ENCODE measurements at places on chromosomes 5 and 9.

GRCh38 chr5:54616031-54616430 lies 98.5 kb downstream of the SNX18 start:
- no peak for DNase-seq

DNA sequence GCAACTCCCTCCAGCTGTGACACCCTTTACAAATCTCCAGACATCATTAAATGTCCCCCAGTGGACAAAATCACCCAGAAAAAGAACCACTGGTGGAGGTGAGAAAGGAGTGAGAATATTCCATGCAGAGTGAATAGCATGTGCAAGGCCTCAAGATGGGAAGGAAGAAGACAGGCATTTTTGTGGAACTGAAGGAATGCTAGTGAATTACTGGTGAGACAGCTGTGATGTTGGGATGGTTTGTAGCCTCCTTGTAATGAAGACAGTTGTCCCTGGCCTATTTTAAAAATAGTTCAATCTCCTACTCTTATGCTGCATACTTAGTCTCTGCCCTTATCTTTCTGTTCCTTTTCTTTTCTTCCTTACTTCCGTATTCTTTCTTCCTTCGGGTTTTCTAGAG lies 124.9 kb upstream of the RPS23 start:
- no peak for DNase-seq

DNA sequence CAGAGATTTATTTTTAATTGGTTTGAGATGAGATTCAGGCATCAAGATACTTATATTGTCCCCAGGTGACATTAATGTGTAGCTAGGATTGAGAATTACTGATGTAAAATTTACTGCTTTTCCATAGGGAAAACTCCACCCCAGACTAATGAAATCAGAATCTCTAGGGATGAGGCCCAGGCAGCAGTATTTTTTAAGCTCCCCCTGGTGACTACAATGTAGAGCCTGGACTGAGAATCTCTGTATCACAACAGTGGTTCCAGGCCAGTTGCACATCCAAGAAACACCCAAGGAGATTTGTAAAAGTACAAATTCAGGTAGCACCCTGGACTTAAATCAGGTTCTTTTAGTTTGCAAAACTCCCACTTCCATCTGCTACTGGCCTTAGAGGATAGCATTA lies 185.7 kb downstream of the MARCHF11 start:
- no peak for DNase-seq

DNA sequence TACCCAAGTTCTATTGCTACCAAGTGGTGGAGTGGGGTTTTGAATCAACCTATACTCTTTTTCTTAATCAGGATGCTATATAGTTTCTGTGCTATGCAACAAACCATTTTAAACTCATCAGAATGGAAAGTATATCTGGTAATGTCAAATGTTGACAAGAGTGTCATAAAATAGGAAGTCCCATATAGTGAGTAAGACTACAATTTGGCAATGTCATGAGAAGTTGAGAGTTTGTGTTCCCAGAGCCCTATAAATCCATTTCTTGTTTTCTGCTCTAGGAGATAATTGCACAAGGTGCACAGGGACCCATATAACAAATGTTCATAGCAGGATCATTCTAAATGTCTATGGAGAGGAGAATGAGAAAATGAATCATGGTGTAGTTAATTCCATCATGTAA lies 109.8 kb upstream of the TXNDC8 start:
- no peak for DNase-seq

DNA sequence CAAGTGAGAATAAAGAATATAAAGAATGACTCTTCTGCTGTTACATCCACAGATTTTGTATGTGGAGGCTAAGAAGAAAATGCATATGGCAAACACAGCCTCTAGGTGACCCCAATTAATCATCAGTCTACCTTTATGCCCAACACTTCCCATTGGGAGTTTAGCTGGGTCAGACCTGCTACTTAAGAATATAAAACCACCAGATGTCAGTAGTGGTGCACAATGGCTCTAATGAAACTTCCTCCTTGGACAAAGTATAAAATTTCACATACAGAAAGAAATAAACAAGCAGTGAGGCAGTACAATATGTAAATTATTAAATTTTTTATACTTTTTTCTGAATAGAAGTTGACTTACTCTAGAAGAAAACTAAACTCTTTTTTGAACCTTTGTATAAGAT lies 539.9 kb downstream of the BRINP1 start:
- peak; percentile 4 for DNase-seq

DNA sequence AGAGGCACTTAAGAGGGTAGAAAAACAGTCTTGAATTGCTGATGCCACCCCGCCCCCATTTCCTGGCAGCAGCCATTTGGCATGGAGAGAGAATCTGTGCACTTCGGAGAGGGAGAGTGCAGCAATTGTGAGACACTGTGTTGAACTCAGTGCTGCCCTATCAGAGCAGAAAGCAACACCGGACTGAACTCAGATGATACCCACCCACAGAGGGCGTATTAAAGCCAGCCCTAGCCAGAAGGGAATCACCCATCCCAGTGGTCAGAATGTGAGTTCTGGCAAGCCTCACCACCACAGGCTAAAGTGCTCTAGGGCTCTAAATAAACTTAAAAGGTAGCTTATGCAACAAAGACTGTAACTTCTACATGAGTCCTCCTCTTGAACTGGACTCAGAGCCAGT lies 88.4 kb upstream of the RGS7BP start:
- no peak for DNase-seq

DNA sequence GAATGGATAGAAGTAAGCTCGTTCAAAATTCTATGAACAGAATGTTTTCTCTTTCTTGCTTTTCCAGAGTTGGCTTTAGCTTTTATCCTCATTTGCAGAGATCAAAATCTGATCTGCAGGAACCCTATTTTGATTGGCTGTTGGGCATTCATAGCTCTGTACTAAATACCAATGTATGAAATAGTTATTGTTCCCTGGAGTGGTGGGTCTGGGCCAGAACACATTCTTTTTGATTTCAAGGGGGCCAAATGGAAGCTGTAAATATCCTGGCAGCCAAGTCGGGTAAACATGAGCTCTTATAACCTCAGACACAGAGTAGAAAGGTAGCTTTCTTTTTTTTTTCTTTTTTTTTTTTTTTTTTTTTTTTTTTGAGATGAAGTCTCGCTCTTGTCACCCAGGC lies 241.5 kb downstream of the PDZD2 start:
- peak; percentile 11 for DNase-seq

DNA sequence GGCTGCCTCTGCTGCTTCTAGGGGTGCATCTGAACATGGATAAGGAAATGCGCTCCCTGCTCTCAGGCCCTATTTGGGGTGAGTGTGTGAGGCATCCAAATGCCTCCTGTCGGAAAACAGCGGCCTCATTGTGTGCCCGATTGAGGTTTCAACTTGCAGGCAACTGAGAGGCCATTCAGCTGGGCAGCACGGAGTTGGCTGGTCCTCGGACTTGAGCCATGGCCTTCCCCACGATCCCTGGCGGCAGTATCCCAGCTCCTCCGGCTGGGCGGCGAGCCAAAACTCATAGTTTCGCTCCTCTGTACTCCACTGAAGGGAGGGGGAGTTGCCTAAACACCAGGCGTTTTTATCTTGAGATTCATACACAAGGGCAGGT lies 597.3 kb upstream of the SGCD start:
- no peak for DNase-seq
